SK-MEL-5 (cell line): ENCODE measurements at places on chromosomes 2 and 18.

GRCh38 chr2:21715887-21716286, 592.1 kb downstream of the TDRD15 start:
- DNase-seq: no peak

- DNase-seq: no peak
Measured at GRCh38 chr2:16622399-16622968, 43.1 kb downstream of the CYRIA start.

DNA sequence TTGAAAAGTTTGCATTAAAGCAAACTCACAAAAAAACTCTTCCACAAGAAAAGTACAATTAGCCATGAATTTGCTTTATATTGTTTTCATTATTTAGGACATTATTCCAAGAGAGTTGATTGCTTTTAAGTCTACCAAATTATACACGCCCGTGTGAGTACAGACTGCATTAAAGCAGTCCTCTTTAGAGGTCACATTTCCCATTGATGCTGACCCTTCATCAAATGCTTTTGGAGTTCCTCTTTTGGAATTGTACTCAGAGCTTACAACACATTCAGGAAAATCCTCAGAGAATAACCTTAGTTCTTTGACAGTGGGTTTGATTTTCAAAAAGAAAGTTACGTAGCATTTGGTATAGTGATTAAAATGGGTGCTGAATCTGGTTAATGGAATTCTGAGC, 256.1 kb downstream of the CDH2 start:
- no peak for DNase-seq

GRCh38 chr2:236558036-236558435, 11.6 kb upstream of the ACKR3 start:
- DNase-seq: no peak

DNA sequence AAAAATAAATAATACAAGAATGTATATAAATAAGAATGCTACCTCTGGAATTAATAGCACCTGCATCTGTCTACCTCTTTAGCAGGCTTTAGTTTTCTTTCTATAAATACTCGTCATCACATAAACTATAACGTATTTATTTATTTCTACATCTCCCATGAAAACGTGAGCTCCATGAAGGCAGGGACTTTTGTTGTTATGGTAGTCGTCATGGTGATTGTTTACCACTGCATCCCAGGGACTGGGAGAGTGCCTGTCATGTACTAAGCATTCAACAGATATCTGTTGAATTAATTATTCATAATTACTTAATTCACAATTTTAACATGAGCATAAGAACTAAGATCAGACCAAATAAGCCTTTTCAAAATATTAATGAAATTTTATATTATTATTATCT, 386.6 kb downstream of the NRXN1 start:
- DNase-seq: no peak

GRCh38 chr2:43267381-43267780, 41.0 kb upstream of the ZFP36L2 start:
- no peak for DNase-seq

DNA sequence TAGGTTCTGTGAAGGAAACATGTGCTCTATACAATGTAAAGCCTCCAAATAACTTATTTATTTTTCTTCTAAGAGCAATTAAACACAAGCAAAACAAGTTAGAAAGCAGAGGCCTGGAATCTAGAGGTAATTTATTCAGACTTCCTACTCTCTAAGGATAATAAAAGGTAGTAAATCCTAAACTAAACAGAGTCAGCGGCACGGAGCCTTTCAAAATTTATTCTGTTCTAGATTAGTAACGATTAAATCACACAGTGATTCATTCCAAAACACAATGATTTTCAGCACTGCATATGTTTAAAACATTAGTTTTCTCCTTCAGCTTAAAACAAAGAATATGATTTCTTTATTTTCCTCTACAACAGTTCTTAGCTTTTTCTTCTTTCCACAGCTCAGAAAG, 160.9 kb downstream of the FBXO15 start:
- no peak for DNase-seq

- DNase-seq: peak; percentile 14
Measured at GRCh38 chr2:33126552-33126951, 179.8 kb downstream of the LTBP1 start.

- DNase-seq: no peak
Measured at GRCh38 chr2:209426432-209426831, 2.6 kb downstream of the MAP2 start.

DNA sequence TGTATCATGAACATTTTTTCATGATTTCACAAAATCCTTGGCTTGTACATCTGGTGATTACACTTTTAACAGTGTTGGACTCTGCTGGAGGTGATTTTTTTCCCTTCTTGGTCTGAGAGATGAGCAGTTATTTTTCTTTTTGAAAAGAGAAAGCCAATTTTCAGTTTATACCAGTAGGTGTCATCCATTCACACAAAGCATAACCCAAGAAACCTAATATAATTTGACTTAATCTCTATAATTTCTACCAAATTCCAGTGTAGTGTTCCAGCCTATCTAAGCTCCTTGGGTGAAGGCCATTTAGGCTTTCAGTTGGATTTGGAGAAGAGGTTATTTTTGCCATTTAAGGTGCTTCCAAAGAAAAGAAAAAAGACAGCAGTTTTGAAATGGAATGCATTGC, 7.7 kb upstream of the ICOS start:
- peak; percentile 52 for DNase-seq

DNA sequence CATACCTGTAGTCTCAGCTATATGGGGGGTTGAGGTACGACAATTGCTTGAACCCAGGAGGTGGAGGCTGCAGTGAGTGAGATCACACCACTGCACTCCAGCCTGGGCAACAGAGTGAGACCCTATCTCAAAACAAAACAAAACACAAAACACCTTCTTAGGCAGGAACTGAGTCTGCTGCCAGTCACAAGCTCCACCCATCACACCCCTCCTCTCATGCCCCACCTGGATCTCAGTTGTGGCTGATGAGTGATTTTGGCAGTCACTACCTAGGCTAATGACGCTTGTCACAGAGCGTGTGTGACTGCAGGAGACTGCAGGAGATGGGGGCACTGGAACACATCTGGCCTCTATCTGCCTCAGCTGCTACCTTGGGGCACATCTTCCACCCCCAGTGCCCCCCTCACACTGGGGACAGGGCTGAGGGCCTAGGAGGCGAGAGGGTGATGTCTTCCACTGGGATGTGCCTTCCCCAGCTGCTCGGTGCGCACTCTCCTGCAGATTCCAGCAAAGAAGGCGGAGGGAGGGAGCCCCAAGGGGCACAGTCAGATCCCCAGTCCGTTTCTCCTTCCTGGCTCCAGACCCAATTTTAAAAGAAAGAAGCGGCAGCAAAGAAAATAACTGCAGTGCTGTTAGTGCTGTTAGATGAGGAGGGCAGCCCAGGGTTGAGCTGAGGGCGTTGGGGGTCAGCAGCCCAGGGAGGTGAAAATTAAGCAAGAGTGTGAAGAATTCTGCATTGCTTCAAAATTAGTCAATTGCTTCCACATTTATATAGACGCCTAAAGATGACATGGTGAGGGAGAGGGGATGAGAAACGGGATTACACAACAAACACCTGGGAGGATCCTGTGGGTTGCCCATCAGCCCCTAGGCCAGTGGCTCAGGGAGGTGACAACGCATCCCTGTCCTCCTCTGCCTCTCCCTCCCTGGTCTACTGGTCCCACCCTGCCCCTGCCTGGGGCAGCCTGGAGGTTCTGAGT, 143.6 kb upstream of the HAAO start:
- no peak for DNase-seq

DNA sequence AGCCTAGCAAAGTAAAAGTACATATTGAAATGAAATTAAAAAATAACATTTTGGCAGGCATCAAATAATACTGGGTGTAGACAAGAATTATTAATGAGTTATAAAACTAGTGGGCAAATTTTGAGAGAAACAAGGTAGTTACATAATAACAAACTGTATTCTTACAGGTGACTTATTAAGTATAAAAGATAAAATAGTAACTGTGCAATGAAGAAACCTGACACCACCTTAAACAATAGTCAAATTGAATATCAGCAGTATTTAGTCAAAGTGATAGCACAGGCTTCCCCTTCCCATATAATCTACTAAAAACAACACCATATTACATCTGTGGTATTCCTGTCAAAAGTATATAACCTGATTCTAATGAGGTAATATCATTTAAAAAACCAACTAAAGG, 1099.8 kb upstream of the CRIM1 start:
- DNase-seq: no peak
